Right forelimb (tissue), 1 donor: ENCODE measurements at places on chromosomes 11 and 22.

DNA sequence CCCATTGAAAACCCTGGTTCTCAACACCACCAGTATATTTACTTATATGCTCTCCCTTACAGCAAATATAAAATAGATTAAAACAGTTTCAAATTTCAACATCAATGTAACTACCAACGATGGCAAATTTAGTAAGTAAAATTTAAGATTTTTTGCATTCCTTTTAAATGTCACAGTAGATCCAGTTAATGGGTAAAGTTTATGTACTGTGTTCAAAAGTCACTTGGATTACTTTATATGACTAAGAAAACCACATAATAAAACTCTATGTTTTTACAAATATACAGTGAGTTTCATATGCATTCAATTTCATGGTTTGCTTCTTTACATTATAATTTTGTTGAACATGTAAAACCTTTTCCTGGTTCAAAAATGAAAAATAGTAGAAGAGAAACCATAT is 364.6 kb downstream of the AASDHPPT start:
- DNase-seq = no peak

GRCh38 chr11:46006418-46007070 is 84.1 kb downstream of the LARGE2 start:
- no peak for DNase-seq

DNA sequence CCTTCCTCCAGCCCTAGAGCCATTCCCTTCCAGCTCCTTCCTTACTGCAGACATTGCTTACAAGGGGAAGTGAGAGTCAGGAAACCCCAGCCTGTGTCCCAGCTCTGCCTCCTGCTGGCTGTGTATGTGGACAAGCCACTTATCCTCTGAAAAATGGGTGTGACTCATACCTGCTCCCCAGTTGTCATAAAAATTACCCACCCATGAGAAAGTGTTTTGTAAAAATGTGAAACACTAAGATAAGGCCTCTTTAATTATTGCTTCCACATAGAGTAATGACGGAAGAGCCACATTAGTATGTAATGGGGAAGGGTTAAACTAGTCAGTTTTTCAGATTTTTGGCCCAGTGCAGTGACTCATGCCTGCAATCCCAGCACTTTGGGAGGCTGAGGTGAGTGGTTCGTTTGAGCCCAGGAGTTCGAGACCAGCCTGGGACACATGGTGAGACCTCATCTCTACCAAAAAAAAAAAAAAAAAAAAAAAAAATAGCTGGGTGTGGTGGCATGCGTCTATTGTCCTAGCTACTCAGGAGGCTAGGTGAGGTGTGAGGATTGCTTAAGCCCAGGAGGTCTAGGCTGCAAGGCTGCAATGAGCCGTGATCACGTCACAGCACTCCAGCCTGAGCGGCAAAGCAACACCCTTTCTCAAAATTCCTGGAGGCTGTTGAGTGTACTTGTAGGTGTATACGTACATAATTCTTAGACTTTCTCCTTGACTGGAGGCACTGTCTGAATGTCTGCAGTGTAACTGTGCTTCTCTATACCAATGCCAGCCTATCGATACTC is 84.9 kb downstream of the CTTN start:
- DNase-seq = no peak

DNA sequence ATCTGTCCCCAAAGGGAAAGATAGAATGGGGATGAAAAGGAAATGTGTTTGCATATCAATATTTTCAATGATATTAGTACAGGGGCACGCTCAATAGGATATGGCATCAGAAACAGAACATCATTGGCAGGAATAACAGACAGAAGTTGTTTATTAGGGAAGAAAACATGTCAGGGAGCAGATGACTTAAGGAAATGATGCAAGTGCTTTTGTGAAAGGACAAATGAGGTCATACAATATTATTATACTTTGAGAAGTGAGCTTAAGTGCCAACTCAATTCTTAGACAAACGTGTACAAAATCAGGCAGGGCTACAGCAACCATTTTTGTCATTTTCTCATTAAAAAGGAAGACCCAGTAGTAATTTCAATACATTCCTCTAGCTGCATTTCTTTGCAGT is 388.4 kb downstream of the SOX6 start:
- DNase-seq = no peak

DNA sequence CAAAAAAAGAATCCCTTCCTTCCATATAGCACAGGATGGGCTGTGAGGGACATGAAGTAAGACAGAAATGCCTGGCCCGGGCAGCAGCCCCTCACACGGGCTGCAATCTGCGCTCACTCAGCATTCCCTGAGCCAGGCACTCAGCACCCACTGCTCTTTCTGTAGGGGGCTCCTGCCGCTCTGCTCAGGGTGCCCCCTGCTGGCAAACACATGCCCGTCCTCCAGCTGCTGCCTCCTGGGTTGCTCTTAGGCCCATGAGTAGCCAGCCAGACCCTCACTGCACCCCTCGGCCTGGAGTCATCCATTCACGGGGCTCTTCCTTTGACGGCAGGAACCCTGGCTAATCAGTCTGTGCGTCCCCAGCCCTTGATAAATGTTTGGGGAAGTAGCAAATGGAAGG is 6.9 kb downstream of the MCAT start:
- no peak for DNase-seq

- no peak for DNase-seq
Observed at GRCh38 chr11:130913268-130913667, 3.0 kb downstream of the SNX19 start.

DNA sequence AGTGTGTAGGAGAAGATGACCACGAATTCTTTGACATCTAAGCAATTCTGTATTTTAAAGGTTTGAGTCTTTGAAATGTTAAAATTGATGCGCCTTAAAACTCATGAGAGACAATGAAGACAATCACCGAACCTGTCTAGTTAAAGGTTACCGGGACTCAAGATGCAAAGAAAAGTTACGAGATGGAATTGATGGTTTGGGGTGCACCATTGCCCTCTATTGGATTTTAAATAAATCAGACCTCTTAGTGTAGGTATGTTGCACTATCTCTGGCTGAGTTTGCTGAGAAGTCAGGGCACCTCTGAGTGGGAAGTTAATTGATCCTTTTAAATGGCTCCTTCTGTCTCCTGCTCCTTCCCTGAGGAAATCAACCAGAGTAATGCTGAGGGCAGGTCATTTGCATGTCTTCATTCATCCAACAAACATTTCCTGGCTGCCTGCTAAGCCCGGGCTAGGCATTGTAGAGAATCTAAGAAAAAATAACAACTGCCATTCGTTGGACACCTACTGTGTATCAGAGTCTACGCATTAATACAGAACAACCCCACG is 19.4 kb upstream of the TMA7B start:
- DNase-seq = no peak
